ENCODE measurements at places on chromosomes 12 and 14.

GRCh38 chr12:117313926-117314325 lies 47.5 kb downstream of the NOS1 start:
- DNase-seq, result no peak

- DNase-seq, result peak; percentile 45
Observed at GRCh38 chr12:49109641-49110463, 795 bp downstream of the LMBR1L start.

DNA sequence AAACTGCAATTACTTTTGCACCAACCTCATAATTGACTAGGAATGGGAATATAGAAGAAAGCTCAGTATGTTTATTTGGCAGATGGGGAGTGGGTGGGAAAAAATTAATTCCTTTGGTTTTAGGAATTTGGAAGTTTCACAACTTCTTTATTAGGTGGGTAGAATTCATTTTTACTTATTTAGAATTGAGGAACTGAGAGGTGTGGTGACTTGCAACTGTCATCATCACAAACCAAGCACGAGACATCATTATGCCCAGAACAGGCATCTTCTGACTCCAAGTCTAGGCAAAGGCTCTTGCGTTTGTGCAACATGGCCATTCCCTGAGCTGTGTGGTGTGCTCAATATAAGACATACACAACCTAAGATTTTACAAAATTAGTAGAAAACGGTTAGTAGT lies 380.0 kb downstream of the ATP23 start:
- DNase-seq, result no peak

GRCh38 chr12:60209521-60209920 lies 613.7 kb downstream of the SLC16A7 start:
- DNase-seq, result no peak

DNA sequence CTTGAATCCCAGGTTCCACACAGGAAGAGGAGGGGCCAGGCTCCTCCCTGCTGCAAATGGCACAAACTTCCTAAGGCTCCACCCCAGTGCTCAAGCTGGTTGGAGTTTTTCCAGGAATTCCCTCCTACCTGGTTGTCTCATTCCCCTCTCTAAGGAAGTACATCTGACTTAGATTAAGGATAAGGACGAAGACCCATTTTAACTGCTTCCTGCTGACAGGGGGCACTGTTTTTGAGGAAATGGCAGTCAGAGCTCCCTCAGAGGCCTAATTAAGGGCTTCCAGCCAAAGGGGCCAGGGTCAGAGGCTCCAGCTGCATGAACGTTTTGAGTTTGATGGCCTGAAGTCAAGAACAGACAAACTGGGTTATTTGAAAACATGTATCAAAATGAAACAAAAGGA lies 1084.7 kb downstream of the SLC6A15 start:
- no peak for DNase-seq

GRCh38 chr12:57590864-57591781 lies at the start of gene PIP4K2C:
Gene PIP4K2C (plus strand): TSS chr12:57591192. CDS start chr12:57591290, 98 bp downstream.
- peak; percentile 93 for DNase-seq

GRCh38 chr14:101444116-101444515 lies 117.2 kb upstream of the DIO3 start:
- no peak for DNase-seq

Measured in germinal center (tissue), 1 donor.